Glomerular endothelial cell (primary cell): ENCODE measurements at places on chromosomes 12 and 14. TPM values are rescaled to one million over a fixed set of nuclear protein-coding genes. Genes with fewer than 3 reads are reported as not detected.

LRTM2 gene
- total RNA-seq = not detected in 2 replicates

SDSL gene
- 4.3 and 7.8 TPM in 2 replicates for total RNA-seq

C12orf60 gene
- 0.24 and 2.1 TPM in 2 replicates for total RNA-seq

PLEKHH1 gene
- total RNA-seq = 0.93 and 1.8 TPM in 2 replicates

TSPAN8 gene
- not detected in 2 replicates for total RNA-seq

DNA sequence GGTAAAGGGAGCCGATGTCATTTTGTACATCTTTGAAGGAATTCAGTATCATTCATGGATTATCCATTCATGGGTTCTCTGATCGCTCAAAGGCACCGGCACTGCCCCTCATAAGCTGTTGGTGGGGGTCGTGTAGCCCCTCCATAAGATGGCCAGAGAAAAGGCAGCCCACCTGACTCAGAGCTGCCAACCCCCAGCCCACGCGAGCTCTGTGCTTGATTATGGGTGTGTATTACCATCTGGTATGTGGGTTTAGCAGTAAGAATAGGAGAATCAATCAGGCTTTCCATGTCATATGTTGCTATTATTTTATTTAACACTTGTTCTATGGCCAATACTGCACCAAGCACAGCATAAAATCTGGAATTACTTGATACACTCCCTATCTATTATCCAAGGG, 32.1 kb upstream of the AMIGO2 start:
- DNase-seq = no peak

- no peak for DNase-seq
Measured at GRCh38 chr14:53668897-53669296, 287.7 kb downstream of the BMP4 start.

- DNase-seq = no peak
Measured at GRCh38 chr12:92556141-92556540, 146.6 kb upstream of the PLEKHG7 start.

DNA sequence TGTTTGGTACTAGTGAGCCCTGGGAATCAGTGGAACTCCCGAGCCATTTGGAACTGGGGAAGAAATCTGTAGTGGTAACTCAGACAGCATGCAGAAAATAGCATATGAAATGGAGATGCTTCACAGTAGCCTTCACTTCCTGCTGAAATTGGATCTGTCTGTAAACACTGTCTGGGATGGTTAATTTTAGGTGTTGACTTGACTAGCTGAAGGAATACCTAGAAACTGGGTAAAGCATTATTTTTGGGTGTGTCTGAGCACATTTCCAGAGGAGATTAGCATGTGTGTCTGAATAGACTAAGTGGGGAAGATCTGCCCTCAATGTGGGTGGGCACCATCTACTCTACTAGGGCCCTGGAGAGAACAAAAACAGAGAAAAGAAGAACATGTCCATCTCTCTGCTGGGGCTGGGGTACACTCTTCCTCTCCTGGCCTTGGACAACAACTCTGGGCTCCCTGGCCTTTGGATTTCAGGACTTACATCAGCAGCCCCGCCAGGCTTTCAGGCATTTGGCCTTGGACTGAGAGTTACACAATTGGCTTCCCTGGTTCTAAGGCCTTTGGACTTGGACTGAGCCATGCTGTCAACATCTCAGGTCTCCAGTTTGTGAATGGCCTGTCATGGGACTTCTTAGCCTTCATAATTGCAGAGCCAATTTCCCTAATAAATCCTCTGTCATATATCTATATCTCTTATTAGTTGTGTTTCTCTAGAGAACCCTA, 14.0 kb upstream of the CRADD start:
- DNase-seq = no peak

GRCh38 chr14:38522724-38523123, 266.8 kb upstream of the CLEC14A start:
- no peak for DNase-seq

DNA sequence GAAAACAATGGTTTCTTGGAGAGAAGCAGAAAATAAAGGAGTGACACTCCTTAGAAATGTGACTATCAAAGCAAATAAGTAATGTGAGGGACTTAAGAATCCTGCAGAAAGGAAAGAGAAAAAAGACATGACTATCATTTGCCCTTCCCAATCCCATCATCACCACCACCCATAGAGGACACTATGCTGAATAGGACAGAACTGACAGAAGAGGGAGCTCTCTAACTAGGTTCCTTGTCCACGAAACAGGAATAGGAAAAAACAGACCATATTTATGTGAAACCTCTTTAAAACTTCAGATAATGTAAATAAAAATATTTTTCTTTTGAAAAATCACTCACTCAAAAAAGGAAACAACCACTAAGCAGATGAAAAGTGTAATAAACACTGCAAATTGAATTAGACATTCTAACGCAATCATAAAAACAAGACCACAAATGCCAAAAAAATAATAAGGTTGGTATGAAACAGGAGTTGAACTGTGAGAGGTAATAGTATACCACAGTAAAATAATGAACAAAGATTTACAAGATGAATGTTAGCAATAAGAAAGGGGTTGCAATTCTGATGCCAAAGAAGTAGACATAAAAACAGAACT, 24.1 kb downstream of the KLRD1 start:
- DNase-seq = peak; percentile 56

DNA sequence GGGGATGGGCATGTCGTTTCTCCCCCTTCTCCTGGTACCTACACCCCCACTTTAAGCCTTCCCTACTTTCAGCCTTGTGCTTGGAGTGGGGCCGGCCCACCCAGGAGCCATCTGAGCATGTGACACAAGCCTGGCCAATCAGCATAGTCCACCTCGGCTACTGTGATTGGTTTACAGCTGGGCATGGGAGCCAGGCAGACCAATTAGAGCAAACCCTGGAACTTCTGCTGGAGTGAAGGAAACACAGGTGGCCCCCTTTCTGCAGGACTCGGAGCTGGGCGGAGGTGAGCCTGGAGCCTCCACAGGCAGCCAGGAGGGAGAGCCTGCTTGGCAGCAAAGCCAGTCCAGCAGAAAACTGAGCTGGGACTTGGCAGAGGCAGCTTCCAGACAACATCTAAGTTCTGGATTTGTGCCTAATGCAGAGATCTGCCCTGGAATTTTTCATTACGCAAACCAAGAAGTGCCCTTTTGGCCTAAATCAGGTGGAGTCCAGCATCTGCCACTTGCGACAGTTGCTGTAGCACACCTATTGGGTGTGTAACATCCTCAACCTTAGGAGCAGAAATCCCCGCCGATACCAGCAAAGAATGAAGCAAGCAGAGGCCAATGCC, 59.5 kb downstream of the SCARB1 start:
- no peak for DNase-seq

DNA sequence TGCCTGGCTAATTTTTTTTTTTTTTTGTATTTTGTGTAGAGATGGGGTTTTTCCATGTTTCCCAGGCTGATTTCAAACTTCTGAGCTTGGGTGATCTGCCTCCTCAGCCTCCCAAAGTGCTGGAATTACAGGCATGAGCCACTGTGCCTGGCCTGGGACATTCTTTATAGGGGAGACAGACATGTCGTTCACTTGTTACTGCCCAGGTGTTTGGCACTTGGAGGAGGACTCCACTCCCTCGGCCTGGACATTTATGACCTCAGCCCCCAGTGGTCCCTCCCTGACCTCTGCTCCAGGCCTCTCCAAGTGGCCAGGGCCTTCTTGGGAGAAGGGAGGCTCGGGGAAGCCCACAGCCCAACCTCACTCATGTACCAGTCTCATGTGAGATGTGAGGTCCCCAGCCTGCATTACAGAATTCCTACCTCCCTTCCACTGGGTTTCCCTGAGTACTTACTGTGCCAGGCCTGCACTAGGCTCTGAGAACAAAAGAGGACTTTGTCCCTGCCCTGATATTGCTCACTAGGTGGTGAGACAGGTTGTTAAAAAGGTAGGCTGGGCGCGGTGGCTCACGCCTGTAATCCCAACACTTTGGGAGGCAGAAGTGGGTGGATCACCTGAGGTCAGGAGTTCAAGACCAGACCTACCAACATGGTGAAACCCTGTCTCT, 9.7 kb upstream of the POP5 start:
- DNase-seq = no peak

DNA sequence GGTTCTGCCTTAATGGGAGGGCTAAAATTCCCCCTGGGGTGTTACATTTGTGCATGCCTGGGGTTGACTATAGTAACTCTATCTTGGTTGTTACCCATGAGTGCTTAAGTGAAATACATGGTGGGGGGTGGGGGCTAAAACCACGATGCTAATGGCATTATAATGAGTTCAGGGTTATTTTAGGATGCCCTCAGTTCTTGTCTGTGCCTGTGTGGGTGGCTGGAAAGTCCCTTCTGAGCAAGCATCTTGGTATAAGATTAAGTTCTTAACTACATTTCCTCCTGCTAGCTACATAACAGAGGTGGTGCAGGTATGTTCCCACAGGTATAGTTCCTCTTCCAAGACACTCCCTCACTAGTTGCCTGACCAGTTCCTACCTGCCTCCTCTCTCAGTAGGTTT, 822.3 kb downstream of the LRFN5 start:
- no peak for DNase-seq
